ENCODE measurements at places on chromosomes 1 and 21.

GRCh38 chr1:54168206-54168965 lies 15.6 kb upstream of the CDCP2 start:
- no peak overlapping the region for H3K4me3 ChIP-seq
- no peak overlapping the region for H3K27ac ChIP-seq
- no peaks in the 10 kb centered on the region for H3K4me1 ChIP-seq

GRCh38 chr1:232617237-232617636 lies 12.7 kb downstream of the SIPA1L2 start:
- no peaks in the 10 kb centered on the region for H3K27me3 ChIP-seq
- H3K4me3 ChIP-seq: no peak overlapping the region
- no peaks in the 10 kb centered on the region for H3K36me3 ChIP-seq
- peaks cover 53% of the 10 kb centered on the region for H3K4me1 ChIP-seq
- DNase-seq: no peak

DNA sequence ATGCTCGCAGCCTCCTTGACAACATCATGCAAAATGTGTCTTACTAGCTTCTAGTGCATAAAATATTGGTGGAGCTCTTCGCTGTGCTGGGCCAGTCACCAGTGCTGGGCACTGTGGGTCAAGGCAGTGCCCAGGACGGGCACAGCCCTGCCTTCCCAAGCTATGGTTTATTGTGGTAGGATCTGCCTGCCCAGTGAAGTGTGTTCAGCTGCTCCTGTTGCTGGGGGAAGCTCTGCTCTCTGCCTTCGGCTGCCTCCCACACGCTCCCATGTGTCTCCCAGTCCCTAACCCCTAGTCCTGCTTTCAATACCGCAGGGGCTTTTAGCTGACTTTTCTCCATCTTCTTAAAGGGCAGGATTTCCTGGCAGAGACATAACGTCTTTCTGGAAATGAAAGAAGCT lies 15.7 kb downstream of the EPHX1 start:
- H3K27me3 ChIP-seq: no peaks in the 10 kb centered on the region
- H3K4me1 ChIP-seq: no peaks in the 10 kb centered on the region
- DNase-seq: no peak

- H3K27ac ChIP-seq: no peak overlapping the region
- no peaks in the 10 kb centered on the region for H3K36me3 ChIP-seq
- peaks cover 5% of the 10 kb centered on the region for H3K4me1 ChIP-seq
These were observed 282.1 kb downstream of the RPS6KC1 start for GRCh38 chr1:213333121-213333520.

GRCh38 chr1:54290506-54291184 lies 90.7 kb downstream of the MRPL37 start:
- H3K36me3 ChIP-seq: no peaks in the 10 kb centered on the region
- no peak for DNase-seq
- no peak overlapping the region for H3K27ac ChIP-seq
- H3K4me3 ChIP-seq: no peak overlapping the region

DNA sequence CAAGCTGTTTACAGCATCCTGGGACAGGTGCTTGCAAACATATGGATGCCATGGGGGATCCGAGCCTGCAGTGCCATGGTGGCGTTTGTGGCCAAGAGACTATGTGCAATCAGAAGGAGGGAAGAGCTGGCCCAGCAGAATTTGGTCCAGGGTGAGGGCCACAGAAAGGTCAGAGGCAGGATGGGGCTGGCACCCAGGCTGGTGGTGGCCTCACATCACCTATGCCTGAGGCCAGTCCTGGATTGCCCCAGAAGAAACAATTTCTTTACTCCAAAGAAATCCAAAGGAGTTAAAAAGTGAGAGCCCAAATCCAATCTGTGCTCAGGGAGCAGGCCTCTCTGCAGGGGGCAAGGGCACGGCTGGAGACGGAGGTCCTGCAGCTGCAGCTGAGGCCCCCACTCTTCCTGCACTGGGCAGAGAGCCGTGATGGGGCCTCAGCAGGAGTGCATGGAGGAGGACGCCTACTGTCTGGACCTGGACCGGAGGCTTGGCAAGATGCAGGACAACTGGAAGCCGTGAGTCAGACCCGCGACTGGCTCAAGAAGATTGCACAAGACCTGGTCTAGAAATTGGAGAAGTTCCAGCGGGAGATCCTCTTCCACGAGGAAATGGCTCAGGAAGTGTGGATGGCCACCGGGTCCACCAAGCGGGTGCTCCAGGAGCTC lies 163.5 kb downstream of the RYR2 start:
- DNase-seq: no peak
- H3K4me3 ChIP-seq: no peak overlapping the region
- H3K27me3 ChIP-seq: no peaks in the 10 kb centered on the region
- no peaks in the 10 kb centered on the region for H3K36me3 ChIP-seq
- no peaks in the 10 kb centered on the region for H3K4me1 ChIP-seq

GRCh38 chr1:114453361-114453784 lies 57.6 kb downstream of the TRIM33 start:
- no peak overlapping the region for H3K27ac ChIP-seq
- H3K27me3 ChIP-seq: no peaks in the 10 kb centered on the region
- no peak overlapping the region for H3K4me3 ChIP-seq
- no peaks in the 10 kb centered on the region for H3K4me1 ChIP-seq

DNA sequence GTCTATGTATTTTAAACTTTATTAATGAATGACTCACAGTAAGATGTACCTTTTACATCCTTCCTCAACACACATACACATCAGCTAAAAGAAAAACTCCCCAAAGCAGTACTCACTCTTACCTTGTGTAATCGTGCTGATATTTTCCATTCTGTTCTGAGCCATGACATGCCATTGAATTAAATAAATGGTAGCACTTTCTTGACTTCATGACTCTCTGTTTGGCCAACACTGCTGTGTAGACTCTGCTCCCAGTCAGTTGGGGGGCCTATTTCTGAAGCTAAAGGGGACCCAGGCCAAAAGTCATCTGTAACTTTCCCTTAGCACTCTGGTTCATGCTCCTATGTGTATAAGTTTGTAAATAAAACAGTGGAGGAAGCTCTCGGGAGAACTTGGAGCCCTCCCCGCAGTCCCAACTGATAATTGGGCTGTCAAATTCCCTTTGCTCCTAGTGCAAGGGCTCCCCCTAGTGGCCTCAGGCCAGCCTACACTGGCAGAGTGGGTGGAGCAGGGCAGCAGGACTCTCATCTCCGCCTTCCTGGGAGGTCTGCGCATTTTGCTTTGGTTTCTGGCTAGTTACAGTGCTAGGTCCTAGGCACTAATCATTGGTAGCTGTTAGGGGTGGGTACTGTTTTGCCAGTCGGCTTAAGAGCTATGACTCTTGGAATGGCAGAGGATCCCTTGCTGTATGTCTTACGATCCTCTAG lies 1.7 kb upstream of the FYB2 start:
- H3K36me3 ChIP-seq: no peaks in the 10 kb centered on the region
- DNase-seq: peak; percentile 88
- no peaks in the 10 kb centered on the region for H3K4me1 ChIP-seq
- H3K27ac ChIP-seq: no peak overlapping the region
- H3K27me3 ChIP-seq: no peaks in the 10 kb centered on the region

DNA sequence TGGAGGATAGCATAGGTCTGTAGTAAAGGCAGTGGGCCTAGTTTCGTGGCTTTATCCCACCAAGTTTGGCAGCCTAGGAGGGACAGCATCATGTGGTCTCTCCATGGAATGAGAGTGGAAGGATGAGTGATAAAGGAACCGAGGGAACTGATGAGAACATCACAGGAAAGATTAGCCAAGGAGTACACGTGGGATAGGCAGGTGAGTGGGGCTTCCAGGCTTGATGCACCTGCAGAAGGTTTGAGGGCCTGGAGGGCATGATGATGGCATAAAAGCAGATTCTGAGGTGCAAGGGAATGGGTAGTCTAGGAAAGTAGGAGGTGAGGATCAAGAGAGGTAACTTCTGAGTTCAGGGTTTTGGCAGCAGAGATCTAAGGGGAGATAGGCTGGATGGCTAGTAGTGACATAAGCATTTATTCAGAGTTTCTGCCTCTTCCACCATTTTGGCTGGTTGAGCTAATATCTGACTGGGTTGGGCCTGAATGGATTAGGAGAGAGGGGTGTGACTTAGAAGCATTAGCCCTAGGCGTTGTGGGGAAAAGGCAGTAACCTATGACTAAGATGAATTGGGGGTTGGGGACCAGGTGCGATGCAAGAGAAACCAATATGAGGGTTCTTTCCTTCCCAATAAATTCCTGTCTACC lies 9.1 kb downstream of the PTGFRN start:
- H3K27me3 ChIP-seq: no peaks in the 10 kb centered on the region
- H3K36me3 ChIP-seq: no peaks in the 10 kb centered on the region
- no peak for DNase-seq
- H3K27ac ChIP-seq: no peak overlapping the region

GRCh38 chr21:16873176-16873575 lies 639.7 kb upstream of the CXADR start:
- no peaks in the 10 kb centered on the region for H3K27me3 ChIP-seq
- no peak for DNase-seq
- no peaks in the 10 kb centered on the region for H3K36me3 ChIP-seq

DNA sequence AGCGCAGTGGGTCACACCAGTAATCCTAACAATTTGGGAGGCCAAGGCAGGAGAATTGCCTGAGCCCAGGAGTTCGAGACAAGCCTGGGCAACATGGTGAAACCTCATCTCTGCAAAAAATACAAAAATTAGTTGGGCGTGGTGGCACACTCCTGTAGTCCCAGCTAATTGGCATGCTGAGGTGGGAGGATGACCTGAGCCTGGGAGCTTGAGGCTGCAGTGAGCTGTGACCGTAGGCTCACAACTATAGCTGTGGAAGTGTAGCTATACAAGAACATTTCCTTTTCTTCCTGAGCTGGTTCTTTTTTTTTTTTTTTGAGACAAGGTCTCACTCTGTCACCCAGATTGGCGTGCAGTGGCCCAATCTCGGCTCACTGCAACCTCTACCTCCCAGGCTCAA lies 19.1 kb upstream of the ZNF697 start:
- no peak for DNase-seq
- no peaks in the 10 kb centered on the region for H3K36me3 ChIP-seq
- H3K27me3 ChIP-seq: no peaks in the 10 kb centered on the region
- H3K27ac ChIP-seq: no peak overlapping the region
- H3K4me1 ChIP-seq: no peaks in the 10 kb centered on the region

DNA sequence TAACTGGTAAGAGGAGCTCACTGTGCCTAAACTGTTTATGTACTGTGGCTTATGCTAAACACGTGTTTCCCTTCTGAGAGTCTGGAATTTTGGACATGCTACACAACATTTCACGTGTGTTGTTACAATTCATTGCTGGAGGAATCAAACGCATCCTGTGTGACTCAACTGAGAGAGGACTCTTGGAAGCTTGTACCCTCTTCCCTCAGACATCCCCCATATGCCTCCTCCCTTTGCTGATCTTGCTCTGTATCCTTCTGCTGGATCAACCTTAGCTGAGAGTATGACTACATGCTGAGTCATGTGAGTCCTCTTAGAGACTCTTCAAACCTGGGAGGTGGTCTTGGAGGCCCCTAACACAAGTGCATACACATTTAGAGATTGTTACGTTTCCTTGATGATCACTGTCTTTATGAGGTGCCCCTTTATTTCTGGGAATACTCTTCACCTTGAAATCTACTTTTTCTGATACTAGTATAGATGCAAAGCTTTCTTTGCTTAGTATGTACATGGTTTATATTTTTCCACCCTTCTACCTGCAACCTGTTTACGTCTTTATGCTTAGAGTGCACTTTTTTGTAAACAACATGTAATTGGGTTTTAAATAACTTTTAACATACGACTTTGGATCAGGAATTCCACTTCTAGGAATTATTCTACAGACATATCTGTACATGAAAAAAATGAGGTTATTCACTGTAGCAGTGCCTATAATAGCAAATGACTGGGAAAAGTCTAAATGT lies 8.7 kb downstream of the NPHP4 start:
- no peak for DNase-seq
- no peak overlapping the region for H3K4me3 ChIP-seq
- no peak overlapping the region for H3K27ac ChIP-seq
- no peaks in the 10 kb centered on the region for H3K36me3 ChIP-seq

DNA sequence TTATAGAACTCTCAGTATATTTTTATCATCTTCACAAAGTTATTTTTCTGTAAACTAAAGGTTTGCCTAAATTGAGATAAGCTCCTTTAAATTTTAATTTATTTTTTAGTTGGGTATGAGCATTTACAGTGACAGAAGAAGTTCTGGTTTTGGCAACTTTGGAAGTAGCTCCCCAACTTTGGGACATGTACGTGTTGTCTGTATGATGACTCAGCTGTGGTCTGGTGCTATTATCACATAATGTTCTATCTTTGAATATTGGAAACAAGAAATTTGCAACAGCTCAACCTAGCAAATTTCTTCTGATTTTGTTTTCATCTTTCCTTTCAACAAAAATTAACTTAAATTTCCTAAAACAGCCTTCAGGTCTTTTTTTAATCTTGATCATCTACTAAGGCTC lies 46.6 kb upstream of the C1orf105 start:
- DNase-seq: no peak
- H3K27ac ChIP-seq: no peak overlapping the region
- H3K4me3 ChIP-seq: no peak overlapping the region
- H3K27me3 ChIP-seq: no peaks in the 10 kb centered on the region
- H3K36me3 ChIP-seq: no peaks in the 10 kb centered on the region
- H3K4me1 ChIP-seq: peaks cover 22% of the 10 kb centered on the region

DNA sequence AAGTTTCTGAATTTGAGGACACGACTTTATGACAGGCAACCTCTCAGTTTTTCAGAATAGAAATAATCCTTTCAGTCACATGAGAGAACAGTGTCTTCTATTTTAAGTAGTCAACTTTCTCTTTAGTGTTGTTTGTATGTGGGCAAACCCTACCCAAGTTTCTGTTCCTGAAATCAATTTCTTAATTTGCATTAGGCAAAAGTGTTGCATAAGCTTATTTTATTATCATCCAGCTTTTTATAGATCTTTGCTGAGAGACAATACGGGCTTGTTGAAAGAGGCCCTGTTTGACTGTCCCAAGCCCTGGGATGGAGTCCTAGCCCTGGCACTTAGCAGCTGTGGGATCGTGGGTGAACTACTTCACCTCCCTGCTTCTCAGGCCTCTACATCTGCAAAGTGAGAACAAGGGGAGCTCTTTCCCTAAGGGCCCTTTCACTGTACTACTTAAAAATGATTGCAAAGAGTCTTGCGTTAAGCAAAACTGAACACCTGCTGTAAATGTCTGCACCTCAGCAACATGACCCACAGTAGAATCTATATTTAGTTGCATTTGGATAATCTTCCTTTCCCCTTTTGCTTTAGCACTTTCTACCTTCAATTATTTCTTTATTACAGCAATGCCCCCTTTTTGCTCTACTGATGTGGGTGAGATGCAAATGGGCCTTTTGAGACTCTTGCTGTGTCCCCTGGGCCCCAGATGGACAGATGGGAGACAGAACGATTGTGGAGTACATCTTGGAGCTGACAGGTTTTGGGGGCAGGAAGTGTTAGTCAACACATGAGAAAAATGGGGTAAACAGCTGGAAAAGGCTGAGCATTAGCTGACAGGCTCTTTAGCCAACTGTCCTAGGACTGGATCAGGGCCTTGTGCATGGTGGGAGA lies 41.0 kb upstream of the SCAF4 start:
- H3K27me3 ChIP-seq: no peaks in the 10 kb centered on the region
- H3K4me3 ChIP-seq: no peak overlapping the region
- no peak for DNase-seq
- H3K36me3 ChIP-seq: no peaks in the 10 kb centered on the region
- H3K4me1 ChIP-seq: no peaks in the 10 kb centered on the region
